ENCODE measurements at places on chromosomes 2 and 18. TPM values are rescaled to one million over a fixed set of nuclear protein-coding genes. Genes with fewer than 3 reads are reported as not detected.
A peak's percentile ranks its signal among the peaks of the same experiment; 100 is the strongest.

Gene PLEKHH2
- 0.43 TPM for total RNA-seq

Gene MARCHF4
- not detected for total RNA-seq

GRCh38 chr2:173148520-173148919, 72.9 kb downstream of the MAP3K20 start:
- no peak for DNase-seq

- DNase-seq: peak; percentile 78
These were observed 106.6 kb upstream of the ID2 start for GRCh38 chr2:8575038-8575833.

DNA sequence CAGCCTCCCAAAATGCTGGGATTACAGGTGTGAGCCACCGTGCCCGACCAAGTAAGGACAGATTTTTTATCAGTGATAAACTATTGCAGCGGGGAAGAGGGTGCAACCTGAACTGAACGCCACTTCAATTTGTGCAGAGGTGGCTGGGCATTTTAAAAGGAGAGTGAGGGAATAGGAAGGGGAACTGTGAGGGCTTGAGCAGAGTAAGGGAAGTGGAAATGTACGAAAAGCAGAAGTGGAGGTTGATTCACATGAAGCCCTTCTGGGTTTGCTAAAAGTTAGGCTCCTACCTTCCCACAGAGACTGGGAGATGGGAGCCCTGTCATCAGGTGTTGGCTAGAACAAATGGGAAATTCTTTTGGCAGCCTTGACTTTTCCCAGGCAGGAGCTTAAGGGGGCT, 6.1 kb downstream of the STK11IP start:
- no peak for DNase-seq

Gene ITPRIPL1
- total RNA-seq: 32.6 TPM

- DNase-seq: no peak
These were observed 383.1 kb downstream of the GALR1 start for GRCh38 chr18:77632758-77633157.

DNA sequence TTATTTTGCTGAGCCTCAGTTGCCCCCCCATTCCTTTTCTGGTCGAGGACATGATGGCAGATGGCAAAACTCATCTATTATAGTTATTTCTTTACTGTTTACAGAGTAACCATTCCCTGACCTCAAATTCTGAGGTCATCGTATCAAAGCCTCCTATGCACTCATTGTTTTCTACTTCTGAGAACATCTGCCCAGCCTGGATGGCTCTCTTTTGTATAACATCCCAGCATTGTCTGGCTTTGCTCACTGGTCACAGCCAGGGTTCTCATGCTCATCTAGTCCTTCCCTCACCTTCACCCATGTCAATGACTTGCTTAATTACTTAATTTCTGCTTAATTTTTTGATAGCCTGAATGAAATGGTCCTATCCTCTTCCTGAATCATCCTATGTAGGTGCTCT, 472.1 kb downstream of the PARD3B start:
- no peak for DNase-seq

DNA sequence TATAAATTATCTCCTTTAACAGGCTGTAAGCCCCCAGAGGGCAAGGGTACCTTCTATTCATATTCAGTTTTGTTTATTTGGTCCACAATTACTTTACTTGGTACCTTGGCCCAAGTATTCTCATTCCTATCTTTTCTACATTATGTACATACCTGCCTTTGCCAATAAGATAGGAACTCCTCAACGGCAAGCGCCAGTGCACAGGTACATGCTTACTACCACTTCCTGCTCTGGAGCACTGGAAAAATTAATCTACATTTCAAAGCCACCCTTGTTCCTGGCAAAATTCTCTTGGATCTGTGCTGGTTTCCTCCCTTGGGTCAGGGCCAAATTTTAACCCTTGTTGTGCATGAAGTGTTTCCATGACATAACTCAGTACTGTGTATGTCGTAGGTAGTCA, 34.3 kb upstream of the LMAN1 start:
- no peak for DNase-seq

Gene RMND5A
- 57.3 TPM for total RNA-seq

Gene TXNDC2
- total RNA-seq: not detected

DNA sequence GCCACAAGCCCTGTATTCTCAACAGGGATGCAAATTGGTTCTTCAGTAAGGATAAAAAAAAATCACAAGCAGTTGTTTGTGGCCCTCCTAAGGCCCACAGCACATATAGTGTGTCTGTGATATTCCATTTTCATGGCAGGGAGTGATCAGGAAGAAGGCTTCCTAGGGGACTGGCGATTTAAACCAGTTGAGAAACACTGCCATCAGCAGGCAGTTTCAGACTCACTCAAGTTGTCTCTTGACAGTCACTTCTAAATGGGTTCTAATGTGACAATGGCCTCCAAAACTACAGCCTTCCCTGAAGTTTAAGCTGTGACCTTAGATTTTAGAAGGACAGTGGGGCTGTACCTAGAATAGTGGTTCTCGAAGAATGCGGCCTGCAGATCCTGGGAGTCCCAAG, 6.0 kb downstream of the CIAO1 start:
- no peak for DNase-seq

- no peak for DNase-seq
These were observed 836.1 kb upstream of the ZEB2 start for GRCh38 chr2:145356056-145356455.

DNA sequence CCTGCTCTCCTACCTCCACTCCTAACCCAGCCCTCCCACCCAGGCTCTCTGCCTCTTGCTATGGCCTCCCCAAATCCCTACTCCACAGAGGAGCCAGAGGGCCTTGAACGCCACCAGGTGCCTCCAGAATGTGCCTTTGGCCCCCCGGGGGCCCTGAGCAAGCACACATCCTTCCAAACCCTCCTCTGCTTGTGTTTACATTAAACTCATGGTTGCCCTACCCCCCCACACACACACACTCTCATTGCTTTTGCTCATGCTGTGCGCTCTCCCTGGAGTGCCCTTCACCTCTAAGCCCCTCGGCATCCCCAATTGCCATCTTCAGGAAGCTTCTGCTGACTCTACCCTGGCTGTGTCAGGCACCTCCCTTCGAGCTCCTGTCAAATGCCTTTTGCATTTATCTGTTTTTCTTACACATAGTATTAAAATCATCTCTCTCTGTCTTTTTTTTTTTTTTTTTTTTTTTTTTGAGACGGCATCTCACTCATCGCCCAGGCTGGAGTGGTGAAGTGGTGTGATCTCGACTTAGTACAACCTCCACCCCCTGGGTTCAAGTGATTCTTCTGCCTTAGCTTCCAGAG, 16.3 kb upstream of the TET3 start:
- no peak for DNase-seq

DNA sequence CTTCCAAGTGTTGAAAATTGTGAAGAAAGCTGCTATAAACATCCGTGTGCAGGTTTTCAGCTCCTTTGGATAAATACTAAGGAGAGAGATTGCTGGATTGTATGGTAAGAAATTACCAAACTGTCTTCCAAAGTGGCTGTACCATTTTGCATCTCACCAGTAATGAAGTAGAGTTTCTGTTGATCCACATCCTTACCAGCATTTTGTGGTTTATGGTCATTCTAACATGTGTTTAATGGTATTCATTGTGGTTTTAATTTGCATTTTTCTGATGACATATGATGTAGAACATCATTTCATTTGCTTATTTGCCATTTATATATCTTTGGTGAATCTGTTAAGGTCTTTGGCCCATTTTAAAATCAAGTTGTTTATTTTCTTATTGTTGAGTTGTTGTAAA, 260.7 kb downstream of the SPAG16 start:
- DNase-seq: no peak

Gene PDE11A
- total RNA-seq: not detected

GRCh38 chr2:85248773-85249509, 78.8 kb downstream of the TGOLN2 start:
- DNase-seq: no peak

DNA sequence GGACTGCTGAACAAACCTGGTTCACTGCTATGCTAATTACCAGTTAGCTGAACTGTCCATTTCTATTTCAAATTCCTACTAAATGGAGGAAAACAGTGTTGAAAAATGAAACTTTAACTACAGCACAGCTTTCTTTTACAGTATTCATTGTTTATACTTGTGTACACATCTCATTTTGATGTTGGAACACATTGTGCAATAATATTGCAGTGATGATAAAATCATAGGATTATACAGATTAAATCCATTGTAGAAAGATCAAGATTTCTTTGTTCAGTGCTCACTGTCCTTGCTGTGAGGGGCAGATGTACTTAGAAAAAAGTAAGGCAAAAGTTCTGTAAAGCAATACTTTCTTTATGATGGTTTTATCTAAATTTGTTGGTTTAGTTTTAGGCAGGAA, 1055.1 kb downstream of the LRP1B start:
- DNase-seq: no peak

DNA sequence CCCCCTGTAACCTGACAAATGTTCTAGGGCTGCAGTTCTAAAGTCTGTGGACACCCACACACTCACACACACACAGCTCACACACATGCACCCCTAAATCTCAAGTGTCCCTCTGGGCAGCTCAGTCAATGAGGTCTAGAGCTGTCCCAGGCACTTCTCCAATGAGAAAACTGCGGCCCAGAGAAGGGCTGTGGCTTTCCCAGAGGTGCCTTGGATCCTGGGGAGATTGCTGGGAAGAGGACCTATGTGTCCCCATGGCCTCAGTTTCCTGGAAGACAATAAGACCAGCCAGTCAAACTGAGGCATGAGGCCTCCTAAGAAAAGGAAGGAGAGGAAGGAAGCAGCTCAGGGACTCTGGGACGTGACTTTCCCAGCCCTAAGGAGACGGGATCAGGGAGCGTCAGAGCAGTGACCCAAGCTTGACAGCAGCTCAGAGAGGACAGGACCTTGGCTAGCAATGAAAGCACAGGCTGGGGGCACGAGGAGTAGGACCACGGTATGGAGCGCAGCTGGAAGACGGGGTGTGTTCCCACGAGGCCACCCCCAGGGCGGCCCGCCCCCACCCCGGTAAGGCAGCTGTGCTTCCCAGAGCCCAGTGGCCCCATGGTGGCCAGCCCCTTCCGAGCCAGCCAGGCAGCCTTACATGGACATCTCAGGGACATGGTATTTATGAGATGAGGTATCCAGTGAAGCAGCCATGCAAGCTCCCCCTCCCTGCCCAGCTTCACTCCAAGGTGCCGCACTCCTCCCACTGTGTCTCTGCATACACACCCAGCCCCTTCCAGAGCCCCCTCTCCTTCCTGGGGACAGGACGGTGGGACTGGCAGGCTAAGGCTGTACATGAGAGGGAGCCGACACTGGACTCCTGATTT, 46.0 kb downstream of the TNS1 start:
- no peak for DNase-seq

Gene C2orf66
- not detected for total RNA-seq

- DNase-seq: peak; percentile 28
These were observed 93.6 kb downstream of the GYPC start for GRCh38 chr2:126749537-126749936.

Gene ABCA12
- total RNA-seq: not detected

GRCh38 chr2:169961911-169962310, 134.7 kb downstream of the UBR3 start:
- DNase-seq: no peak

GRCh38 chr2:132422736-132423135, 6.1 kb downstream of the GPR39 start:
- DNase-seq: no peak

Gene FSHR
- not detected for total RNA-seq

GRCh38 chr2:126846241-126846640, 52.4 kb upstream of the TEX51 start:
- no peak for DNase-seq

DNA sequence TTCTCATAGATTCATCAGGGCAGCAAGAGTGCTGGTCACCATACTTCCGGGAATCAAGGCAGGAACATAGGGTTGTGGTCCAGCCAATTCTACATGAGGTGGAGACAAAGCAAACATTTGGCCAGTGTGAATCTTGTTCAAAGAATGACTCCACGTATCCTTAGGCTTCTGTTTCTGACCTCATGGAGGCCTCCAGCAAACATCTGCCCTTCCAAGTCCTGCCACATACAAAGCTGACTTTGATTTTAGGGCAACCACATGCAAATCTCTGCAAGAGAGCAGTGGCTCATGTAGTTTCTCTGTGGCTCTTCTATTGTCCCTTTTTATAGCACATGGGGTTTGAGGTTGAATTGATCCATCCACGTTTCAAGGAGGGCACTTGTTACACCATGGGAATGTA, 132.1 kb upstream of the MMADHC start:
- no peak for DNase-seq

Gene CHRNG
- not detected for total RNA-seq

DNA sequence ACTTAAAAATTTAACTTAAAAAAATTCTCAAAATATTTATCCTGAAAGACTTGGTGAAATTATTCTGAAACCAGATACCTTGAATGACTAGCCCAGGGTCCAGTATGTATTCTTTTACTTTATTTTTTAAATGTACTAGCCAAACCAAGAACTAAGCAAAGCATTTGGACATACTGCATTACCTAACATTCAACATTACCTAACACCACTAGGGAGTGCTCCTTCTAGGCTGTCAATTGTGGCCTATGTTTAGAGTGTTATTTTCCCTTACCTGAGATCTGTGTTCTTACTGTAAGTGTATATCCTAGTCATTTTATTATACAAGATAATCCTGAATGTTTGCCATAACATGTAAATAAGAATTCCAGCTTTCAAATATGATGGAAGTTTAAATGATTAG, 496.6 kb downstream of the PTPRM start:
- DNase-seq: no peak

- DNase-seq: no peak
These were observed 92.8 kb downstream of the HDAC4 start for GRCh38 chr2:239307921-239308613.

DNA sequence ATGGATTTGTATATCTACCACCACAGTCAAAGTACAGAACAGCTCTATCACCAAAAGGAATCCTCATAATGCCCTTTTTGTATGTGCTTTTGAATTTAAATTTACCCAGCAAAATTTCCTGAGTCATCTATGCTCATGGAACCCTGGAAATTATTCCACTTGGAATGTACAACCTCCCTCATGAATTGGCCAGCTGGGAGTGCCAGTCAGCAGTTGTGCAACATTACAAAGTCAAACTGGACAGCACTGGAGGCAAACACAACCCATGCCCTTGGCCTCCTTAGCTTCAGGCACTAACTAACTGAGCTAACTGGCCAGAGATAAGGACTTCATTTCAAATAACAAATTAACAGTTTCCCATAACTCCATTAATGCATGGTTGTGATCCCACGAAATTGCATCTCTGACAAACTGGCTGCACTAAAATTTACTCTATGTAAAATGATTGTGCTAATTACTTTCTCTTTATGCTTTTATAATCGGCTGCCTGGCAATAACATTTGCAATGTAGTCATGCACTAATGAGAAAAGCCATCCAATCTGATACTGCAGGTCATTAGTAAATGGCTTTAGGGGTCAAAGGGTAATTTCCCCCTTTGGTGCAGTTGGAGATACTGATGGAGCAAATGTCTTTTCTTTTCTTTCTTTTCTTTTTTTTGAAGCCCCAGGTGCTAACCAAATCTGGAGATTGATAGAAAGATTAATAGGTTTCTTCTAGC, 270.5 kb downstream of the ACTR3 start:
- DNase-seq: no peak
